ENCODE measurements at places on chromosomes 7 and 10.

DNA sequence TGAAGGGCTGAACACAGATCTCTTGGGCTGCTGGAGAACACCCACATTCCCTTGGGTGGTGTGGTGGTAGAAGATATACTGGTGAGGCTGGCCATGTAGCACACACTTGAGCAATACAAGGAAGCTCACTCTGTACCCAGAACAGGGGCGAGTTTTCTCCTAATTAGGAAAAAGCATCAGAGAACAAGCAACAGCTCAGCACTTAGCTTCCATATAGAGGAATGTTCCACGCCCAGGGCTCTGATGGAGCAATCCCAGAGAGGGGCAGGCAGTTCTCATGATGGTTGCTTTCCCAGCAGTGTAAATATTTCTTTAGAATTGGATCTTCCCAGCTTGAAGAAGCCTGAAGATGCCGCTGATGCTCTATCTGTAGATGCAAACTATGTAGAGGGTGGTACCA, 21.0 kb upstream of the PNLIP start:
- H3K36me3 ChIP-seq: no peaks in the 10 kb centered on the region
- no peak overlapping the region for H3K4me3 ChIP-seq
- H3K4me1 ChIP-seq: no peaks in the 10 kb centered on the region
- H3K27me3 ChIP-seq: no peaks in the 10 kb centered on the region
- no peak overlapping the region for H3K27ac ChIP-seq

DNA sequence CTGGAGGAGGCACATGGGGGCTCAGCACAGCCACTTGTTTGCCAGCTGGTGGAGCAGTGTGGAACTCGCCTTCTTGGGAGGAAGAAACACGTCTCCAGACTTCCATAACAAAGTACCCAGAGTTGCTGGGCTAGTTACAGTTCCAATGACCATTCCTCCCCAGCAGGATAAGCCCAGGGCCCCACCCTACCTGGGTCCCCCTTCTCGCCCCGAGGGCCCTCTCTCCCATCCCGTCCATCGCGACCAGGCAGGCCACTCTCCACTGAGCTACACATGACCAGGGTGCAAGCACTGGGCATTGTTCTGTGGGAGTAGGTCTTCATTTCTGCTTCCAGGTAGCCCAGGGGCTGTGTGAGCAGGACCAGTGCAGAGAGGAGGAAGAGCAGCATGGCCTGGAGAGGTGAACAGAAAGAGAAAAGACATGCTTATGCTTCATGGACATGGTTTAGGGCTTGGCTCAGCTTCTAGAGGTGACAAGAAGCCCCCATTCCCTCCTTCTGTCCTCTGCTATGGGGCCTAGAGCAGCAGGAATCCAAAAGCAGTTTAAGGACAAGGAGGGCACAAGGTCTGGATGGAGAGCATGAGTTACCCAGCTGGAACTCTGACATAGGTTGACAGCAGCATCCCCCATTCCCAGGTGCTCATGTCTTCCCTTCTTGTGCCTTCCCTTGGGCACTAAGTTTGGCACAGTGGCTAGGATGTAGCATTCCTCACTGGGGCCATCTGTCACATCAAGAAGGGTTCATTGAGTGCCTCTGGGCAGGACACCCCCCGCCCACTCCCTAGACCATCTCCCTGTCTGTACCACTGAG, 2.4 kb downstream of the SFTPD start:
- no peak overlapping the region for H3K4me3 ChIP-seq
- no peak for DNase-seq
- no peaks in the 10 kb centered on the region for H3K4me1 ChIP-seq
- no peaks in the 10 kb centered on the region for H3K27me3 ChIP-seq
- H3K36me3 ChIP-seq: no peaks in the 10 kb centered on the region
- no peak overlapping the region for H3K27ac ChIP-seq

DNA sequence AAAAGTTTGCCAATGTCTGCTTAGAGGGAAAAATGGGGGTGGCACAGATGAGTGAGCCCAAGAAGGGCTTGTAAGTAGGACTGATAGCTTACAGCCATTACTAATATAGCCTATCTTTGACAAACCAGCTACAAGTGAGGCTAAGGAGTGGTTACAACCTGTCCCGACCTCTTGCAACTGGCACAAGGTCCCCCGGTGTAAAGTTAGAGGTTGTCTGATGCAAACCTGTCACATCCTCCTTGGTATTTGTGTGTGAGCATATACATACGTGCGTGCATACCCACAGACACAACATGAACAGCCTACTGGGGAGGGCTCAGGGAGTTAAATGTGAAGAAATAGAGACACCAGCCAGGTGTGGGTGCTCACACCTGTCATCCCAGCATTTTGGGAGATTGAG, 14.6 kb downstream of the ADAP1 start:
- no peak overlapping the region for H3K4me3 ChIP-seq
- no peaks in the 10 kb centered on the region for H3K4me1 ChIP-seq
- no peak for DNase-seq
- no peak overlapping the region for H3K27ac ChIP-seq
- no peaks in the 10 kb centered on the region for H3K27me3 ChIP-seq
- no peaks in the 10 kb centered on the region for H3K36me3 ChIP-seq

DNA sequence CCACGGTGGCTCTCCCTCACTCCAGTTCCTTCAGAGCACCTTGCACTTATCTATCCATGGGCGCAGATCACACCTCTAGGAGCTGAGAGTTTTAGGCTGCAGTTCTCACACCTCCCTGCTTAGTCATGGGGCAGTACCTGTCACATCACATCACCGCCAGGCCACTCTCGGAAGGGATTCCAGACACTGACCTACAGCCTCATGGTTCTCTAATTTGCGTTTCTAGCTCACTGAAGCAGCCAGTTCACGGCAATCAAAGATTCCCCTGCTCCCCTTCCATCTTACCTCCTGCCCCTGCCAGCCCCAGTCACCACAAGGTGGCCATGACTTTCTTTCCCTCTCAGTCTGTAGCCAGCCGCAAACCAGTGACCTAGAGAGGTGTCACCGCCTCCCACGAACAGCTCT, 34.2 kb downstream of the ADRB1 start:
- H3K27me3 ChIP-seq: no peaks in the 10 kb centered on the region
- no peaks in the 10 kb centered on the region for H3K36me3 ChIP-seq
- H3K27ac ChIP-seq: no peak overlapping the region
- no peak overlapping the region for H3K4me3 ChIP-seq
- H3K4me1 ChIP-seq: no peaks in the 10 kb centered on the region

GRCh38 chr10:79254333-79255006, 92.8 kb upstream of the PPIF start:
- no peaks in the 10 kb centered on the region for H3K36me3 ChIP-seq
- no peak overlapping the region for H3K27ac ChIP-seq
- DNase-seq: no peak

- H3K27ac ChIP-seq: no peak overlapping the region
- no peaks in the 10 kb centered on the region for H3K27me3 ChIP-seq
- no peak for DNase-seq
- H3K36me3 ChIP-seq: no peaks in the 10 kb centered on the region
- no peak overlapping the region for H3K4me3 ChIP-seq
Observed at GRCh38 chr7:39845006-39845405, 105.0 kb upstream of the CDK13 start.

GRCh38 chr7:25913598-25914224, 238.3 kb upstream of the NFE2L3 start:
- DNase-seq: no peak
- H3K4me3 ChIP-seq: no peak overlapping the region
- H3K4me1 ChIP-seq: no peaks in the 10 kb centered on the region
- H3K36me3 ChIP-seq: no peaks in the 10 kb centered on the region
- H3K27me3 ChIP-seq: no peaks in the 10 kb centered on the region
- H3K27ac ChIP-seq: no peak overlapping the region

- no peak overlapping the region for H3K4me3 ChIP-seq
- no peak overlapping the region for H3K27ac ChIP-seq
- DNase-seq: no peak
- no peaks in the 10 kb centered on the region for H3K27me3 ChIP-seq
Observed at GRCh38 chr7:39910108-39910869, 39.8 kb upstream of the CDK13 start.

DNA sequence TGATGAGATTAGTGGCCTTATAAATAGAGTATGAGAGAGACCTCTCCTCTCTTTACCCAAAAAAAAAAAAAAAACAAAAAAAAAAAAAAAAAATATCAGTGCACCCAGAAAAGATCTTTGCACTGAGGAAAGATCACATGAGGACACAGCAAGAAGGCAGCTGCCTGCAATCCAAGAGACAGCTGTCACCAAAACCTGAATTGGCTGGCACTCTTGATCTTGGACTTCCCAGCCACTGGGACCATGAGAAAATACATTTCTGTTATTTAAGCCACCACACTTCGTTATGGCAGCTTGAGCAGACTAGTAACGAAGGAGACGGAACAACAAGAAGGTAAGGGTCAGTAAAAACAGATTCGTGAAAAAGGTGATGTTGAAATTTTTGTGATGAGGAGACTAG, 47.0 kb downstream of the TMEM106B start:
- no peaks in the 10 kb centered on the region for H3K27me3 ChIP-seq
- H3K4me1 ChIP-seq: no peaks in the 10 kb centered on the region
- no peak overlapping the region for H3K4me3 ChIP-seq
- H3K27ac ChIP-seq: no peak overlapping the region
- no peaks in the 10 kb centered on the region for H3K36me3 ChIP-seq
- no peak for DNase-seq

- H3K4me1 ChIP-seq: no peaks in the 10 kb centered on the region
- no peak for DNase-seq
Observed at GRCh38 chr10:119871881-119872609, 598 bp downstream of the MCMBP start.

GRCh38 chr10:100104300-100104699, 22.6 kb upstream of the CPN1 start:
- H3K27ac ChIP-seq: no peak overlapping the region
- no peaks in the 10 kb centered on the region for H3K36me3 ChIP-seq
- H3K27me3 ChIP-seq: no peaks in the 10 kb centered on the region
- no peak overlapping the region for H3K4me3 ChIP-seq

- no peak overlapping the region for H3K4me3 ChIP-seq
- DNase-seq: no peak
- no peaks in the 10 kb centered on the region for H3K27me3 ChIP-seq
- H3K4me1 ChIP-seq: no peaks in the 10 kb centered on the region
- no peak overlapping the region for H3K27ac ChIP-seq
Observed at GRCh38 chr7:142024547-142024946, 28.9 kb downstream of the MGAM start.

DNA sequence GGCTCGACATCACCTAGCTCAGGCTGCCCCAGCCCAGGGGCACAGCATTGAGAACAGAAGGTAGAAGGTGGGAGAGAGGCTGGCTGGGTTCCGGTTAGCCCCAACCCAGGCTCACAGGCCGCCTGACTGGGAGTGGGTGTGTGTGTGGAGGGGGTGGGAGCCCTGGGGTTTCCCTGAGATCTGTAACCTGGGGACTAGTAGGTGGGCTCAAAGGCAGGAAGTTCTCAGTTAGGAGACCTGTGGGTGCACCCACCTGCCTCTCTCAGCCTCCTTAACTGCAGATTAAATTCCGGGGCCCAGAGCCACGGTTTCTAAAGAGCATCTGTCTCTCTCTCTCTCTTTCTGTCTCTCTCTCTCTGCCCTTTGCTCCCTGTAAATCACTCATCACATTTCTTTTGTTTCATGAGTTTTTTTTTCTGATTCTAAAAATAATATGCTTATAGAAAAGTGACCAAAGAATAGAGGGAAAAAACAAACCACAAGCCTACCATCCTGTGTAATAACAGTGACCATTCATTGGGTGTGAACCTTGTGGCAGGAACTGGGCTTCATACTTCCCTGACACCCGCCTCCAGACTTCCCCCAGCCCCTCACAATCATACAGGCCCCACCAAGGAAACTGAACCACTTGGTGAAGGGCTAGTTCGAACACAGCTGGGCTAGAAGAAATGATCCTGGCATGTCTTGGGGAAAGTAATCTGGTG, 83.4 kb upstream of the SMNDC1 start:
- H3K27me3 ChIP-seq: no peaks in the 10 kb centered on the region
- no peak for DNase-seq
- peaks cover 1% of the 10 kb centered on the region for H3K4me1 ChIP-seq
- no peak overlapping the region for H3K4me3 ChIP-seq
- H3K27ac ChIP-seq: no peak overlapping the region
- no peaks in the 10 kb centered on the region for H3K36me3 ChIP-seq

DNA sequence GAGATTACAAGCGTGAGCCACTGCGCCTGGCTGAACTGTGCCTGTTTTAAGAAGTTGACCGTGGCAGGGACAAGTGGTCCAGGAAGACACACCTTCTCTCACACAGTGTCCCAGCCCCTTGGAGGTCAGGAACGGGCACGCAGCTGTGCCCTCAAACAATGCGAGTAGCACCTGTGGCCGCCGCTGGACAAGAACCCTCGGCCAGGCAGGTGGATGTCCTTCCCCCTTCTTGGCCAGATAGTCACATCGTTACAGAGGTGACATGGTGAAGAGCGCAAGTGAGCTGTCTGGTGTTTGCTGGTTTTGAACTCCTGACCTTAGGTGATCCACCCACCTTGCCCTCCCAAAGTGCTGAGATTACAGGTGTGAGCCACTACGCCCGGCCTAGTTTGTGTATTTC, 8.8 kb downstream of the ZFAND2A start:
- peaks cover 19% of the 10 kb centered on the region for H3K36me3 ChIP-seq
- no peaks in the 10 kb centered on the region for H3K27me3 ChIP-seq
- H3K27ac ChIP-seq: no peak overlapping the region
- H3K4me3 ChIP-seq: no peak overlapping the region
- no peak for DNase-seq

GRCh38 chr7:116198748-116199410, 11.5 kb upstream of the TES start:
- H3K4me3 ChIP-seq: no peak overlapping the region
- no peak overlapping the region for H3K27ac ChIP-seq
- no peaks in the 10 kb centered on the region for H3K4me1 ChIP-seq
- DNase-seq: no peak
- H3K27me3 ChIP-seq: no peaks in the 10 kb centered on the region

DNA sequence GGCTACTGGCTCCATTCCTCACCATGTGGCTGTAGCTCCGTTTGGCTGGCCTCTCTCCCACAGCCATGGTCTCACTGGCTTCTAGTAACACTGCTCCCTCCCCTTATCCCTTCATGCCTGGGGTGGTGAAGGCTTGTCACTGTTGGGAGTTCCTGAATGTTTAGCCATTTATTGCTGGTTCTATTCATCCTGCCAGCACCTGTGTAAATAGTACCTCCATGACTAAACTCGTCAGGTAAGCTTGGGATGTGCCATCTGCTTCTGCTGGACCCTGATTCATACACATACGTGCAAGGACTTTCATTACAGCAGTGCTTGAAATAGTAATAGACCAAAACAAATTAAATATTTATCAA, 61.6 kb downstream of the CCDC71L start:
- no peak overlapping the region for H3K27ac ChIP-seq
- no peaks in the 10 kb centered on the region for H3K27me3 ChIP-seq
- H3K36me3 ChIP-seq: no peaks in the 10 kb centered on the region

GRCh38 chr7:152902054-152902453, 142.5 kb downstream of the ACTR3B start:
- H3K27me3 ChIP-seq: no peaks in the 10 kb centered on the region
- no peaks in the 10 kb centered on the region for H3K36me3 ChIP-seq
- H3K4me3 ChIP-seq: no peak overlapping the region
- H3K27ac ChIP-seq: no peak overlapping the region
- no peak for DNase-seq
